ENCODE measurements at places on chromosomes 5 and 9. TPM values are rescaled to one million over a fixed set of nuclear protein-coding genes. Genes with fewer than 3 reads are reported as not detected.

GFRA3 gene
- total RNA-seq, result 2.6 TPM

INSL4 gene
- not detected for total RNA-seq

PTPN3 gene
- total RNA-seq, result 13.9 TPM

FOXD4 gene
- total RNA-seq, result 0.35 TPM

EGFLAM gene
- total RNA-seq, result 0.73 TPM

ZSWIM6 gene
- 8.5 TPM for total RNA-seq

CCNJL gene
- 0.12 TPM for total RNA-seq

GLRA1 gene
- not detected for total RNA-seq

IL3 gene
- not detected for total RNA-seq

SMIM32 gene
- 0.32 TPM for total RNA-seq

PHF24 gene
- 0.03 TPM for total RNA-seq

UBE2QL1 gene
- total RNA-seq, result 0.14 TPM

UNC5A gene
- total RNA-seq, result 0.16 TPM

C5orf58 gene
- not detected for total RNA-seq

PRDM9 gene
- not detected for total RNA-seq

GPR151 gene
- total RNA-seq, result not detected

CCL28 gene
- total RNA-seq, result 12.0 TPM

PCDHB2 gene
- 0.57 TPM for total RNA-seq

PCDHB3 gene
- total RNA-seq, result 1.1 TPM

CCDC171 gene
- 3.7 TPM for total RNA-seq

DRD1 gene
- not detected for total RNA-seq

ZNF608 gene
- total RNA-seq, result 21.6 TPM

SLC36A3 gene
- total RNA-seq, result not detected

C1QTNF2 gene
- total RNA-seq, result not detected

TUSC1 gene
- total RNA-seq, result 5.3 TPM

SOX30 gene
- not detected for total RNA-seq

ENG gene
- 15.1 TPM for total RNA-seq

IL7R gene
- 3.9 TPM for total RNA-seq

TPPP gene
- total RNA-seq, result 2.8 TPM

EFNA5 gene
- 3.5 TPM for total RNA-seq

GPR21 gene
- total RNA-seq, result 0.16 TPM

DMRT3 gene
- not detected for total RNA-seq

CER1 gene
- total RNA-seq, result not detected

ATOX1 gene
- 18.8 TPM for total RNA-seq

ADAMTS6 gene
- total RNA-seq, result 0.26 TPM

SLCO6A1 gene
- total RNA-seq, result not detected

ANKRD55 gene
- total RNA-seq, result not detected

DPH7 gene
- 27.4 TPM for total RNA-seq

FRRS1L gene
- total RNA-seq, result 0.19 TPM

All from pancreas (tissue), 10 donors.